ENCODE measurements at places on chromosomes 2 and 18. TPM values are rescaled to one million over a fixed set of nuclear protein-coding genes. Genes with fewer than 3 reads are reported as not detected.

KHK gene
- 5.5 TPM for total RNA-seq

FAM124B gene
- not detected for total RNA-seq

ARHGAP25 gene
- total RNA-seq = not detected

DSG1 gene
- not detected for total RNA-seq

MERTK gene
- total RNA-seq = 8.7 TPM

TBR1 gene
- not detected for total RNA-seq

SULT1C4 gene
- 50.1 TPM for total RNA-seq

DAW1 gene
- 1.6 TPM for total RNA-seq

TEKT4 gene
- total RNA-seq = not detected

Measured in epithelial cell of proximal tubule (primary cell).